ENCODE measurements at places on chromosomes 6 and 20. TPM values are rescaled to one million over a fixed set of nuclear protein-coding genes. Genes with fewer than 3 reads are reported as not detected.

Gene OTOR
- total RNA-seq: not detected

Gene BMP7
- 0.15 TPM for total RNA-seq

Gene CD93
- 18.3 TPM for total RNA-seq

Gene NOX3
- total RNA-seq: not detected

Gene THBD
- total RNA-seq: 4.8 TPM

Gene TMEM200A
- 30.0 TPM for total RNA-seq

Gene MOG
- not detected for total RNA-seq

Gene WFDC2
- total RNA-seq: 17.5 TPM

Gene DBNDD2
- 22.7 TPM for total RNA-seq

Gene PXDC1
- total RNA-seq: 25.7 TPM

Gene CST9
- not detected for total RNA-seq

Gene ZC2HC1B
- total RNA-seq: not detected

Gene HLA-DRA
- total RNA-seq: 130 TPM

Gene SYNGAP1
- total RNA-seq: 51.3 TPM

Gene BPIFA1
- total RNA-seq: not detected

Gene FGD2
- total RNA-seq: 5.2 TPM

Gene MLIP
- total RNA-seq: 0.15 TPM

Gene LRRN4
- total RNA-seq: 0.27 TPM

Gene TTLL9
- total RNA-seq: 0.65 TPM

Gene TBC1D32
- 8.6 TPM for total RNA-seq

Gene WFDC10B
- not detected for total RNA-seq

Gene RNF182
- total RNA-seq: 0.81 TPM

Gene AVP
- not detected for total RNA-seq

Gene EFCAB8
- total RNA-seq: 0.08 TPM

Gene SLC17A3
- 0.10 TPM for total RNA-seq

Gene GLP1R
- not detected for total RNA-seq

Gene CLVS2
- total RNA-seq: not detected

Gene DEFB124
- total RNA-seq: 0.62 TPM

Gene ULBP2
- not detected for total RNA-seq

Gene MYBL2
- 1.1 TPM for total RNA-seq

Gene TGM3
- total RNA-seq: not detected

Gene PLCB1
- 23.4 TPM for total RNA-seq

Gene OOEP
- not detected for total RNA-seq

Gene HLA-F
- 19.5 TPM for total RNA-seq

Gene POPDC3
- total RNA-seq: not detected

Gene NHLRC1
- 1.2 TPM for total RNA-seq

Gene TRIM31
- not detected for total RNA-seq

Gene SLC12A5
- 2.1 TPM for total RNA-seq

Gene OVOL2
- 11.4 TPM for total RNA-seq

Gene SPINT4
- total RNA-seq: not detected

All from ovary (tissue), 10 donors.